ENCODE measurements at places on chromosomes 5 and 9.

DNA sequence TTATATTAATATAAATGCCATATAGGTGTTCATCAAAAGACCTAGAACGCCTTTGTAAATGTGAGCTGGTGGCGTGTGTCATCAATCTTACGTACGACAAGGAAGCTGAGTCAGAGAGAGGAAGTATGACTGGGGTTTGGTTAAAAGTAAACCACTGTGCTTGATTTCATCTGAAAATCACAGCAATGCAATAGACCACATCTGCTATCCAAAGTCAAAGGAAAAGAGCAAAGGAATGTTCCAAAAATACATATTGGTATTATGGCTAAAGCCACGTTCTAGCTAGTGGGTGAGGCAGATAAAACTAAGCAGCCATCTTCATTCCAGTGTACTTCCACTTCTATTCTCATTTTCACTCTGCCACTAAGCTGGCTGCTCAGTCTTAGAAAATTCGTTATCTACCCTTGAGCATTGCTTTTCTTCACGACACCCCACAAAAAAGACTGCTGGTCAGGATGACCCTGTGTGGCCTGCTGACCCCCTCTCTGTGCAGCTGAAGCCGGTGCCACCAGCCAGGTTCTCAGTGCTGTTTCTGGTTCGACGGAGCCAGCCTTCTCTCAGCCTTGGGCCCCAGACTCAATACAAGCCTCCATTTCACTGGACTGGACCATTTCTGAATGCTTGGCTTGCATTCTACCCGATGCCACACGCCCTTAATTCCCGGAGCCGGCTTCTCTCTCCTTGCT, 23.8 kb downstream of the SHC3 start:
- no peak for DNase-seq

- no peak for DNase-seq
Measured at GRCh38 chr9:94110821-94111252, 26.6 kb downstream of the PTPDC1 start.

GRCh38 chr5:55036477-55036876, 12.4 kb downstream of the GZMK start:
- DNase-seq: no peak

DNA sequence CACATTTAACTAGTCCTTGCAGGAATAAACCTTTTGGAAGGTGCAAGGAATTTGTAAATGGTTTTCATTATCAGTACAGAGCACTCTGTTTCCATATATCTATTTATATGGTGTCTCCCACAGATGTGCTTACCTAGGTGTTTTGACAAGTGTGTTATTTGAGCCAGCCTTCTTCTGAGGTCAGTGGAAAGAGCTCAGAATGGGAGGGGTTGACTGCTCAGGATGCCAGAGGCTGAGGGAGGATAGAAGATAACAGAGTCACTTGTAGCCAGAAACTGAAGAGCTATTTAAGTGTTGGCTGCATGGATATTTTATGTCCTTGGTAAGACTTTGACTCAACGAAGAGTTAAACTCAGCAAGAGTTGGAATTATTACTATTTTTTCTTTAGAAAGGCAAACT, 5.0 kb downstream of the CMYA5 start:
- no peak for DNase-seq

DNA sequence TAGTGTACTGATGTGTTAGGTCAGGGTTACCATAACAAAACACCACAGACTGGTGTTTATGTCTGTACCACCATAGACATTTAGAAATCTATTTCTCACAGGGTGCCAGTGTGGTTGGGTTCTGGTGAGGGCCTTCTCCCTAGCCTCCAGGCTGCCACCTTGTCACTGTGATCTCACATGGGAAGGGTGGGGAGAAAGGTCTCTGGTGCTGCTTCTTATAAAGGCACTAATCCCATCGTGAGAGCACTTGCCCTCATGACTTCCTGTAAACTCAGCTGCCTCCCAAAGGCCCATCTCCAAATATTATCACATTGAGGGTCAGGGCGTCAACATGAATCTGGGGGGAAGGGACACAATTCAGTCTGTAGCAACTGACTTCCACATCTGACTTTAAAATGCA, 49.8 kb downstream of the PIK3R1 start:
- no peak for DNase-seq

DNA sequence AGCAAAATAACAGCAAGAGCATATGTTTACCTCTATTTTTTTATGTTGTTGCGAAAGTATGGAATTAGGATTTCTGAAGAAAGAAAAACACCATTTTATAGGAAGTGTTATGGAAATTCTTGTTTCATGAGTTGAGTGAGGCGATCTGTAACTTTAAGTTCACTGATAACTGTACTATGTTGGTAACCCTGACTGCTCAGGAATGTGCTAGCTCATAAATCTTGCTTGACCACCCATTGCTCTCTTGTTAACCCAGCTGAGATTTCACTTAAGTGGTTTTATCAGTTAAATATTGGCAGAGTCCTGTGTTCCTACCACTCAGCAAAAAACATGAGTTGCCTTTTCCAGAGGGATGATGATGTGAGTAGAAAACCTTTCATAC, 91.1 kb upstream of the STARD4 start:
- no peak for DNase-seq

- no peak for DNase-seq
Measured at GRCh38 chr9:127847178-127847510, 7.3 kb downstream of the ENG start.

DNA sequence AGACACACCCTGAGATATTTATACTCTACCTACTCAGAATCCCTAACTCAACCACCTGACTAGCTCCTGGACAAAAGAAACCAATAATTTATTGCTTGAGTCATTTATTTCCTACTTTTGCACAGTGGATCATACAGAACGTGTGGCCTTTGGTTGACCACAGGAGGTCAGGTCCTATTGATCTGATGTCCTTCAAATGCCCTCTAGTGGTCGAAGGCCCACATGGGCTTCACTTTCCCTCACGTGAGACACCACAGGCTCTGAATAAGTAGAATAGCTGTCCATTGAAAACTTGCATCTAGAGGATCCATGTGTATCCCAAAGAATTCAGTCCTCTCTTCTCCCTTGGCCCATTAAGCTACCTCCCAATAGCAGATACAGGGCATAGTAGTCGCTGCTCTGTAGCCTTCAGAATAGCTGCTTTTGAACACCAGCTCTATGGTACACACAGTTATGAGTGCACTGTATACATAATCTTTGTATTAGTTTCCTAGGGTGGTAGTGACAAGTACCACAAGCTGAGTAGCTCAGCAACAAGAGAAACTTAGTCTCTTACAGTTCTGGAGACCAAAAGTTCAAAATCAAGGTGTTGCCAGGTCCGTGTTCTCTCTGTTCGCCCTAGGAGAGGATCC, 177.6 kb upstream of the SMARCA2 start:
- DNase-seq: peak; percentile 16

DNA sequence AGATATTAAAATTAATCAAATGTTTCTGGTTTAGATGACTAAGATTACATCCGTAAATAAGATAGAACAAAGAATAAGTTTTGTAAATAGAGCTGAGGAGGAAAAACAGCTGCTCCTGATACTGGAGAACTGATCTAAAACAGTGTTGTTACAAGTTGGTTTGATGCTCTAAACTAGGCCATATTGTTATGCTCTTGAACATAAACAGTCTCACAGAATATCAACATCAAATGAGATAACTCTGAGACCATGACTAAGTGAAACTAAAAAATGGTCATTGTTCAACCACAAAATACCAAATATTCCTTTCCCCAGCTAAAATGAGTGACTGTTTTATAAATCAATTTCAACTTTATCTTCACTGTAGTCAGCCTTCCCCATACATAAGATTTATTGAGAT, 16.5 kb upstream of the SRFBP1 start:
- DNase-seq: no peak

- no peak for DNase-seq
Measured at GRCh38 chr9:87850391-87850790, 32.3 kb upstream of the SPATA31E1 start.

- no peak for DNase-seq
Measured at GRCh38 chr5:168366116-168366515, 74.7 kb downstream of the WWC1 start.

DNA sequence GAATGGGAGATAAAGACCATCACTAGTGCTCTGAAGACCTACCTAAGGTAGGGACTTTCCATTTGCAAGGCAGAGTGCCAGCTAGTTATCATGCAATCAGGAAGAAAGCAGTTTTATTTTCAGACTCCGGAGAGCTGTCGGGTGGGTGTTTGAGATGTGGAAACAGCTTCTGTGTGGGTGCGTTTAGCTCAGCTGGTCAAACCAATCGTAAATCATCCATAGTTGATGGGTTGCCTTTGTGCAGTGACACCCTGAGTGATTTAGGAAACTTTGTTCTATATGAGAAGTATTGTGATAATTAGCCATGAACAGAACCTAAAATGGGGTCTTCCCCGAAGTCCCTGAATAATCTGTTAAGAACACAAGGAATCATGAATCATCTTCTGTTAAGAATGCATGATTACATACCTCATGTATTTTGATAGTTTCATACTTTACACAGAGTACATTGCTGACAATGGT, 284.3 kb downstream of the ARHGAP26 start:
- no peak for DNase-seq

DNA sequence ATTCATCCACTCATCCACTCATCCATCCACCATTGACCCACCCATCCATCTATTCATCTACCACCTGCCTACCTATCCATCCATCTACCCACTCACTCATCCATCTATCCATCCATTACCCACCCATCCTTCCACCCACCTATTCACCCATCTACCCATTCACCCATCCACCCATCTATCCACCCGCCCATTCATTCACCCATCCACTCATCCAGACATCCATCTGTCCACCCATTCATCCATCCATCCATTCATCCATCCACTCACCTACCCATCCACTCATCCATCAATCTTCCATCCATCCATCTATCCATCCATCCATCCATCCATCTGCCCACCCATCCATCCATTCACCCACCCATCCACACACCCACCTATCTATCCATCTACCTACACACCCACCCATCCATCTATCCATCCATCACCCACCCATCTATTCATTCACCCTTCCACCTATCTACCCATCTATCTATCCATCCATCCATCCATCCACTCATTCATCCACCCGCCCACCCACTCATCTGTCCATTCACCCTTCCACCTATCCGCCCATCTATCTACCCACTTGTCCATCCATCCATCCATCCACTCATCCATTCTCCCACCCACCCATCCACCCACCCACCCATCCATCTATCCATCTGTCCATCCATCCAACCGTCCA, 23.2 kb downstream of the PSAT1 start:
- DNase-seq: no peak

All from germinal center (tissue), 1 donor.